Endothelial cell (in vitro differentiated cells): ENCODE measurements at places on chromosomes 5 and 9. TPM values are rescaled to one million over a fixed set of nuclear protein-coding genes. Genes with fewer than 3 reads are reported as not detected.
A peak's percentile ranks its signal among the peaks of the same experiment; 100 is the strongest.

DNA sequence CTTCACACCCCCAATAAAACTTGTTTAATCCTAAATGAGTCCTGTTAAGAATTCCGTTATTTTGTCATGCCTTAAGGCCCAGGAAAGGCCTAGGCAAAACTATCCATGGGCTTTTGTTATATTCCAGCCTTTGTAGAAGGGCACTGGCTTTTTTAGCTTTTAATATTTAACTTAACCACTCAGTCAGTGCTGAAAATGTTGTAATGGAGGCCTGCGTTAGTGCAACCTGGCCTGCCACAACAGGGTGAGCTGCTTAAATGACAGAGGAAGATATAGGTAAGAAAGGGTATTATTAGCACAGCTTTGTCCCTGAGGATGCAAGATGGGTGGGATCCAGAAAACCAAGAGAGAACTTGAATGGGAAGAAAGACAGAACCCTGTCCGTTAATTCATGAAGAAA, 40.2 kb upstream of the PCAT7 start:
- no peak for DNase-seq

DNA sequence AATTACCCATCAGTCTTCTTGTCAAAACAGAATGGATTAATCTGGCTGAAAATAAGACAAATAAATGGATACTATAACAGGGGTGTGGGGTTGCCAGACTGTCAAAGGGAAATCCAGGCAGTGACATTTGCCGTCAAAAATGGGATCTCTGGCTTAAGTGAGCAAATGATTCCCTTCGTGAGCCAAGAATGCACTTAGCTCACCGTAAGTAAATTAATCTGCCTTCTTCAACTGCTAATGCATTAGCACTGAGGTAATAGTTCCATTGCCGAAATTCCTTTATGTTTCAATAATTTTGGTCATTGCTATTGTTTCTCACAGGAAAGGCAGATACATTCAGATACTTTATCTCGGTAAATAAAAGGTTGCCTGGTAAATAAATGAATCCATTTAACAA, 377.8 kb downstream of the KIAA0825 start:
- no peak for DNase-seq

DNA sequence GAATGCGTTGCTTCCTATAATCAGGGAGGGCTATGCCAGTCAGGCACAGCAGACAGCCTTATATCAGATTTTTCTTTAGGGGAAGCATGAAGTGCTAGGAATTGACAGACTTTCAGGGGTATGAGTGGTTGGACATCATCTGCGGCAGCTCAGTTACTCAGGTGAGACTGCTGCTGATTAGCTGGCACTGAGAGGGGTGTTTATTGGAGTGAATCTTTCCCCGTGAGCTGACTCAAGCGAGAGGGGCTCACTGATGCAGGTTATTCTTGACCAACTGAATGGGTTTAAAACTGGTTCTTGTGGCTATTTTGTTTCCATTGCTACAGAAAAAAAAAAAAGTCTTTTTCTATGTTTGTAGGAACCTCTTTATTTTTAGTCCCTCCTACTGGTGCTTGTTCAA, 46.2 kb upstream of the TNPO1 start:
- DNase-seq, result no peak

- no peak for DNase-seq
These were observed 179.4 kb downstream of the ACTL7B start for GRCh38 chr9:108676355-108676754.

Gene FGF10
- total RNA-seq, result 0.15 TPM

- no peak for DNase-seq
These were observed 555.3 kb upstream of the PTGER4 start for GRCh38 chr5:40124367-40124766.

GRCh38 chr5:134462761-134463160, 51.1 kb upstream of the CDKN2AIPNL start:
- DNase-seq, result no peak

DNA sequence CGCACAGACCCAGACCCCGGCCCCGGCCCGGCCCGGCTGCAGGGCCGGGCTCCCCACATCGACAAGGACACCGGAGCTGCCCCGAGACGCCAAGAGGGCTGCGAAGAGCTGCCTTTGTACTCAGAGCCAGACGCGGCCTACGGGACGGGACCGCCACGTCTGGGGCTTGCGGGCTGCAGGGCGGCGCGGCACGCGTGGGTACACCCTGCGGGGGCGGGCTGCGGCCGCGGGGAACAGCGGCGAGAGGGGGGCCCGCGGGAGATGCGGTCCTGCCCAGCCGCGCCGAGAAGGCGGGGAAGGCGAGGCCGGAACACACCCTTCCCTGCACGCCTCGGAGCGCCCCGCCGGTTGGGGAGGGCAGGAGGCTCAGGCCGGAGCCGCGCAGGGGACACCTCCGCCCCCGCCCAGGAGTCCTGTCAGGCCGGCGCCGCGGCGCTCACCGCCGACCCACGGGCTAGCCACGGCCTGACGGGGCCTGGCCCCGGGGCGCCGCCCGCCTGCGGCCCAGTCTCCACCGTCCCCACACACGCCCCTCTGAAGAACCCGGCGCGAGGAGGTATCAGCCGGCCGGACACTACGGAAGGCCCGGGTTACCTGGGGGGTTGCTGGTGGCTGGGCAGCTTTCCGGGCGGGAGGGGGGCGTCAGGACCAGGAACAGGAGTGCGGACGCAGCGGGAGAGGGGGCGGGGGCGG, 478 bp downstream of the RAB14 start:
- peak; percentile 49 for DNase-seq

GRCh38 chr9:120161776-120162175, 418.2 kb downstream of the CDK5RAP2 start:
- DNase-seq, result no peak

GRCh38 chr5:74639807-74640449, 600 bp downstream of the ENC1 start:
- DNase-seq, result peak; percentile 55

DNA sequence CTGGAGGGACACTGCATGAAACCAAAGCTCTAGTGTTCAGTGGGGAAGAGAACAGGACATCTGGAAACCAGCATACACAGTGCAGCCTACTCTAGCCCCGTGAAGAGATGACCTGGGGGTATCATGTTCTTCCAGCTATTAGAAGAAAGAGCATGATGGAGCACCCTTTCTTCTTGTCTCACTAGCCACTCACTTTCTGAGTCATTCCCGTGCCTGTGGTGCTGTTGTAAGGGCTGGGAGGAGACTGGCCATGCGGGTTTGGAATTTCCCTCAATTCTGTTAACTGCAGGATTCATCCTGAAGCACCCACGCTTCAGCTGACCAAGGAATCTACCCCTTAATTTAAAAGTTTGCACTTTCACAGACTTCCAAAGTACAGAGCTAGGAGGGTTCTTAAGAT, 137.0 kb downstream of the COL23A1 start:
- no peak for DNase-seq

- peak; percentile 37 for DNase-seq
These were observed 39.1 kb downstream of the SHLD3 start for GRCh38 chr5:65663804-65664521.

GRCh38 chr9:37066139-37066725, 32.2 kb upstream of the PAX5 start:
- no peak for DNase-seq

DNA sequence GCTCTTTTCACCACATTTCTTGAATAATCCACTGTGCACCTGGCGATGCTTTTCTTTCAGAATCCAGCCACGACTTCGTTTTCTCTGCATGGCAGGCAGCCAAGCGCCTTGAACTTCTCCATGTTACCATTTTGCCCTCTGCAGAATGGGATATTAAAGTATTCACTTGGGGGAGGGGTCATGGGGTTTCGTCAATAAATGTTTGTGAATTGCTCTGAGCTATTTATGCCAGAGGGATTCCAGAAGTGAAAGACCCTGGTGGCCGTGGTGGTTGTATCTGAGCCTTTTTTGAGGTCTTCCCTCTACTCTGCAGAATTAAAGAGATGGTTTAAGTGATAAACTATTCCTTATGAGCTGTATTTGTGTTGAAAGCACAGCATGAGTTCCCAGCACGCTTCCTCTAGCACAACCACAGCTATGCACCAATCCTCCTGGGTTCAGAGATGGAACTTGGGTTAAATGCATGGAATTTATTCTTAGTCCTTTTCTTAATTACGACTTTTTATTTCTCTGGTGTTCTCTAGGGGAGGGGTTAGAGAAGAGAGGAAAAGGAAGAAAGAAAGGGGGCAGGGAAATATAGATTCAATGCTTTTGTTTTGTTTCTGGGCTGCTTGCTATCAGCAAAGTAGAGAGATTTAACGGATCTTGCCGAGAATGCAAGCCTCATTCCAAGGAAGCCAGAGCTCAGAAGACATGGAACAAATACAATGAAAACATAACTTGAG, 478.2 kb upstream of the TNC start:
- no peak for DNase-seq

DNA sequence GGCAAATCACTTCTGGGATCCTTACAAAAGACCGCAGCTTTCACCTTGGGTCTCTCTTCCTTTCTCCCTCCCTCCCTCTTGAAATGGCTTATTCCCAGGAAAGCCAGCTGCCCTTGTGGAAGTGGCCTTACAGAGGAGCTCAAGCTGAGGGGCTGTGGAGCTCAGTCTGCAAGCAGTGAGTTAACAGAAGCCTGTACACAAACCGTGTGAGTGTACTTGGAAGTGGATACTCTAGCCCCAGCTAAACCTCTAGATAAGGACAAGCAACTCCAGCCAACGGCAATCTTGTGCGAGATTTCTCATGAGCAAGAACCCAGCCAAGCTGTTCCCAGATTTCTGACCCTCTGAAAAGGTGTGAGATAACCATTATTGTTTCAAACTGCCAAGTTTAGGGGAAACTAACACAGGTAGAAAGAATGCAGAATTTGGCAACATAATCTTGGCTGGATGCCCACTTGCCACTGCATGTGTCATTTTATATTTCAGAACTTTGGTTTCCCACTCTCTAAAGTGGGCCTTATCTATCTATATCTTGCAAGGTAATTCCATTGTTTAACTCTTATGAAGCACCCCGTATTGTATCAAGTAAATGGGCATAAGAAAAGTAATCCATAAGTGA, 85.6 kb downstream of the CDH18 start:
- no peak for DNase-seq

GRCh38 chr5:138448481-138449398, 9.9 kb downstream of the REEP2 start:
- no peak for DNase-seq

- no peak for DNase-seq
These were observed 173.7 kb downstream of the SLC28A3 start for GRCh38 chr9:84166891-84167290.

GRCh38 chr9:81771571-81771970, 82.2 kb upstream of the TLE1 start:
- DNase-seq, result no peak

- no peak for DNase-seq
These were observed 15.1 kb downstream of the RPS14 start for GRCh38 chr5:150434464-150434863.

- DNase-seq, result no peak
These were observed 704 bp upstream of the LHX6 start for GRCh38 chr9:122229485-122229837.

GRCh38 chr5:176888016-176888864, 10.9 kb downstream of the HK3 start:
- DNase-seq, result no peak

DNA sequence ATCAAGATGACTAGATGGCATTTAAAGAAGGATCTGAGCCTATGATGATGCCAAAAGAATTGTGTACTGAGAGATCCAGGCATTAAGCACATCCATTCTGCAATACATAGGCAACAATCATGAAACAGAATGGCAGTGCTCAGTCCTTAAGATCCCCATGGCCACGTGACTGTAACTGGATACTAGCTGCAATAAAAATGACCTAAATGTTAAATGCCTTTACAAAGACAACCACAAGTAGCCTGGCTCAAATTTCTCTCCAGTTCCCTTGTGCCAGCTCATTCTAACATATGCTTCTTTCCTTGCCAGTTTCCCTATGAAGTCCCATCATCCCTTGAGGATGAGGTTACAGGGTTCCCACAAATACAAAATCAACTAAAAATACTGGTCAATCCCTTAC, 148.3 kb upstream of the GHR start:
- no peak for DNase-seq

DNA sequence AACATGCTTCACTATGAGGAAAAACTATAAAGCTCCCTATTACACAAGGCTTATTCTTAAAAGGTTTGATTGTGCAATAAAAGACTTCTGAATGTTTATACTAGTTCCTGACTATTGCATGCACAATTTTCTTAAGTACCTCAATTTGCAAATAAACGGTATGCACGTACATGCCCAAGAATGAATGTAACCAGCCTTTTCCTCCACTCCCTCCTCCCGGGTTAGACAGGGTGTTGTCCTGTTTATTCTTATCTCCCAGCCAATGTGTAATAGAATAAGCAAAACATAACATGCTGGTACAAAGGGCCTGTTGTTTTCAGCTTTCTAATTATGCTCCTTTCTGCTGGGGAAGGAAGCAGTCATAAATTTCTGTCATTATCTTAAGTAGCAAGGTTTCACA, 79.1 kb downstream of the AOPEP start:
- no peak for DNase-seq

GRCh38 chr5:99815-100214, 7.8 kb downstream of the PLEKHG4B start:
- DNase-seq, result no peak

DNA sequence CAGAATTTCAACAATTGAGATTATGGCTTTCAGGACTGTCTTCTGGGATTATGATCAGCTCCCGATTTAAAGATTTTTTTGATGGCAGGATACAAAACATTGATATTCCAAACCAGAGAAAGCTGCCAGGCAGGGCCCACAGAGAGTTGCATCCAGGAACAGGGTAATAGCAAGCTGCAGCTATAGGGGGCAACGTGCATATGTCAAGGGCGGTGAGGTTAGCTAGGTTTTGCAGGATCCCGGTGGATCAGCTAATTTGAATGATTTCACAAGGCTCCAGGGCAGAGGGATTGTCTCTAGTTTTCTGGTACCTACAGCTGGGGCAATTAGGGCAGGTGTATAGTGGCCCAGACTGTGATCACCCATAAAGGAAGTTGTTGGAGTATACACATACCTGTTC, 339.4 kb downstream of the CHSY3 start:
- DNase-seq, result no peak

Gene HAVCR1
- not detected for total RNA-seq

DNA sequence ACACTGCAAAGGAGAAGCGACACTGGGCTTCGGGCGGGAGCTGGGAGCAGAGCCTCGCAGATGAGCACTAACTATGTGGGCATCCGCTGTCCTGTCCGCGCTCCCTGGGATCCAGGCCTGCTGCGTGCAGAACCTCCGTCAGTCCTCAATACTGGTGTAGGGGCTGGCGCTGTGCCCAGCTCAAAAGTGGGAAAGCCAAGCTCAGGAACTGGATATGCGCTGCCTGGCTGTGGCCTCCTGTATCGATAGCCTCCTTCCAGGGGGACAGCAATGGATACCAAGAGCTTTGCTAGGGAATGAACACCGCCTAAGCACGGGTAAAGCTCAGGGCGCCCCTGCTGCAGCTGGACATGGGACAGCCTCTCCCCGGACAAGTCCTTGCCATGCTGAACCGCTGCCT, 270.4 kb downstream of the NSG2 start:
- DNase-seq, result no peak

Gene CATSPER3
- 0.33 TPM for total RNA-seq
